ENCODE measurements at places on chromosomes 5 and 9.

- no peak for DNase-seq
Observed at GRCh38 chr9:18347386-18348082, 126.4 kb upstream of the ADAMTSL1 start.

DNA sequence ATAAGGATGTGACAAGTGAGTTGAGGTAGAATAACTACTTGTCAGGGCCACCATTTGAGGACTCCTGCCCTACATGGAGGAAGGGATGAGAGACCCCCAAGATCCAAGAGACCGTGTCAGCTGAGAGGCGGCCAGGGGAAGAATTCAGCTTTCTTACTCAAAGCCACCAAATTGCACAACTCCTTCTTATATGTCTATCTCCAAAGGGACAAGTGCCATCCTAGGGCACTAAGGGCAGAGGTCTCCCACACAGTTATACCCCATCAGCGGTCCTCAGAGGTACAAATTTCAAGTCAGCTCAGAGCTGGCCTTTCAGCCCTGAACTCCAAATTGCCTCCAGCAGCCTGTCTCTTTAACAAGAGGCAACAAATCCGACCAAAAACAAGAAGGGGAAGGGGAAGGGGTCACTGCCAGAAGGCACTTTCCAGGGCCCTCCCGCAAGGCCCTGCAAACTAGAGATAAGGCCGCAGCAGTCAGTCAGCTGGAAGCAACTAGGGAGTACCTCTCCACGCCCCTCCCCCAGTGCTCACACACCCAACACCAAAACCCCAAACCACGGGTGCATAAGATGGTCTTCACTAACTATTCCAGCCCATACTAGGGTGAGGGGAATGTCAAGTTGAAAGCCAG is 6.1 kb upstream of the STOML2 start:
- no peak for DNase-seq

DNA sequence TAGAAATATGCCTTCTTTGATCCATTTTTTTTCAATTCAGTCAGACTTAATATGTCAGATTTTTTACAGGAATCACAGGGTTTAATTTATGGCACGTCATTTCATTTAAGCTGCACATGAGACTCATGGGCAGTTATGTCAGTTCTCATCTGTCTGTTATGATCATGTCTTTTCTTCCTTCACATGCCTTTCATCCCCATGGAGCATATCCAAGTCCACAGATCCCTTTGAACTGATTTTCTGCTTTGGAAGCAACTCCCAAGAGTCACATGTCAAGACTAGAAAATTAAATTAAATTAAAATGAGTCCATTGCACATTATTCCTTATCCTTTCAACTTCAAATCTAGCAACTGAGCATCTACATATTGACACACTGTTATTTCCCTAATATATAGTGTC is 1274.0 kb upstream of the C9orf72 start:
- DNase-seq: no peak

DNA sequence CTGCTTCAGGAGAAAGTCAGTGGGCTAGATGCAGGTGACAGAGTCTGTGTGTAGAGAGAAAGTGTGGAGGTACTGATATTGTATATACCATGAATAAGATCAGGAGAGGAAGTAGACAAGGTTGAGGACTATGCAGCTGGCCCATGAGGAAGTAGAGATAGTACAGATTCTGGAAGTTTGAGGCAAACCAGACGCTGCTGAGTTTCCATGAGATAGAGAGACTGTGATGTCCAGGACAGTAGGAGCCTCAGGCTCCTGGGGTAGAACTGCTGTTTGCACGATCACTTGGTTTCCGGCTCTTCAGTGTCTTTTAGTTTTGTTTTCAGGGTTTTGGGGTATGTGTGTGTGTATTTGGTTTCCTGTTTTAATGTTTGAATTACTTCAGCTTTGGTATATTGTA is 13.6 kb downstream of the OTULINL start:
- DNase-seq: no peak

- DNase-seq: no peak
Observed at GRCh38 chr5:93580927-93581445, at the start of gene NR2F1-AS1. Gene NR2F1-AS1, minus strand, starts transcription at chr5:93581219.

GRCh38 chr9:96270236-96270744 is 31.7 kb downstream of the HSD17B3 start:
- no peak for DNase-seq

DNA sequence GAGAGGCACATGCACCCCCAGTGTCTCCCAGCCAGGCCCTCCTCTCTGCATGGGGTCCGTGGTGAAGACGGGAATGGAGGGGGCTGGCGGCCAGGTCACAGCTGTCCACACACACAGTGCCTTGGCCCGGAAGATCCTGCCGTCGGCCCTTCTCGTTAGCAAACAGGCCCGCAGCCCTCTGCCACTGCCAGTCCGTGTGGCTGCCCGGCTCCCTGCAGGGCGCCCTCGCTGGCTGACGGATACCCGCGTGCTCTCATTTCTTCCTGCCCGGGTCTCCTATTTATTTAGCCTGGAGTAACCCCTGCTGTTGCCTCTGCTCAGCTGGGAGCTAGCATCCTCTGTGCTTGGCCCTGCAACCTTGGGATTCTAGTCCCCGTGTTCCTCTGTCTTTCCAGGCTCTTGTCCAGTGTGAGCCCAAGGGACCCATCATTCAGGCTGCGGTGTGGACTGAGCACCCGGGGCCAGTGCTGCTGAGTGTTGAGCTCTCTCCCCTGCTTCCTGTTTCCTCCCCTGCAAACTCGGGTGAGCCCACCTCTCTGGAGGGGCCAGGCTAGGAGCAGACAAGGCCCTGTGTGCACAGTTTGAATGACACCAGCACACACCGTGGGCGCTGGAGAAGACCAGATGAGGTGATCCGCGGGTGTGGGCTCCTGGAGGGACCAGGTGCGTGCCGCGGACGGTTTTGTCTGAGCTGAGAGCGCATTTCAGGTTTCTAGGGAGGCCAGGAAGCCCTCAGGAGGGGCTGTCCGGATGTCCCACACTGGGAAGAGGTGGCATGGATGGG is 14.6 kb upstream of the RNU6ATAC start:
- no peak for DNase-seq

Measured in NCI-H1092 (cell line).